Lung (tissue), 17 donors: ENCODE measurements at places on chromosomes 7 and 10. TPM values are rescaled to one million over a fixed set of nuclear protein-coding genes. Genes with fewer than 3 reads are reported as not detected.
A peak's percentile ranks its signal among the peaks of the same experiment; 100 is the strongest.

DNA sequence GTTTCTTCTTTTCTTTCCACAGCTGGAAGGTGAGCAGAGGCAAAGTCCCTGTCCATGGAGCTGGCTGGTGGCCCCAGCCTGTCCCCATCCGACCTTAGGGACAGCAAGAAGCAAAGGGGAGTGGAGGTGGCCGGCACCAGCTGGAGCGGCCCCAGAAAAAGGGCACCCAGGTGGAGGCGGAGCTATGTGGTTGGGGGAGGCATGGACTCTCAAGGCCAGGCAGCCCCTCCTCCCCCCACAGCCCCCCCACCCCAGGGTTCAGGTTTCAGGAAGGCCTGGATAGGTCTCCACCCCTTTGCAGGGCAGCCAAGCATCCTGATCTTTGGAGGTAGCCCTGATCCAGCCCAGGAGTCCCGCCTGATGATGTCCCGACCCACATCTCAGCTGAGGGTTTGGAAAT, at the start of gene SSC4D:
SSC4D (minus strand) TSS at position 161 of the 400 bp plus-strand sequence. CDS start 5,258 bp downstream, outside the sequence.
- DNase-seq, result peak; percentile 21

DNA sequence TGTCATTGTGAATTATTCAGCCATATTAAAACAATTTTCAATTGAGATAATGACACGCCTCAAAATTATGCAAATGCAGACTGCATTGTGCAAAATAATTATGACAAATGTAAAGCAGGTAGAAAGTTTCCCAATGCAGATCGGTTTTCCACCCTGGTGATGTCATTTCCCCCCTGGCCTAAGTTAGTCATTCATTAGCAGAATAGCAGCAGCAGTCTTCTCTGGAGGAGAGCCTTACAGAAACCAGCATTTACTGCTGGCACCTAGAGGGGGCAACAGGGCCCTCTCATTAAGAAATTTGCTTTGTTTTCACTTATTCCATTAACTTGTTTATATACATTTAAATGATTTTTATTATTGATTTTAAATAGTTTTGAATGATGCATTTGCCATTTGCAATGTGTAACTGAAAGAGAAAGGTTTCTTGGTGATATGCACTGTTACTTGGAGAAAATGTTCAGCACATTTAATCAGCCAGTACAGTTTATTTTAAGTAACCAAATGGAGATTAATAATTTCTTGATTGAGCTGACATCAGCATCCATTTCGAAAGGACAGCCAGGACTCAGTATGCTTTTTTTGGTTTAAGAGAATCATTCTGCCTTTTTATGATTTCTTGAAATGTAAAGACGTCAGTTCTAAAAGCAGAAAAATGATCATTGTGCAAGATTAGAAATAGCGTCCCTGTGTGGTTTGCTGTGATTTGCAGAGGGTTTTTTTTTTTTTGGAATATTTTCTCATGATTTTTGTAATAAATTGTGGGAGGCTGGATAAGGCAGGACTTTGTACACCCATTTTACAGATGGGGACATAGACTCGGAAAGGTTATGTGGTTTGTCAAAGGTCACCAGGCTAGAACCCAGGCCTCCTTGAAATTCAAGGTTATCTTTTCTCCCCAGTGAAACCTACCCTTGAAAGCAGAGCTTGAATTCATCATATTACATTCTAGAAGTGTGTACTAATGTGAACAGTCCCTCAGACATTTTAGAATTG, 3.5 kb downstream of the ARID5B start:
- DNase-seq, result peak; percentile 45

DNA sequence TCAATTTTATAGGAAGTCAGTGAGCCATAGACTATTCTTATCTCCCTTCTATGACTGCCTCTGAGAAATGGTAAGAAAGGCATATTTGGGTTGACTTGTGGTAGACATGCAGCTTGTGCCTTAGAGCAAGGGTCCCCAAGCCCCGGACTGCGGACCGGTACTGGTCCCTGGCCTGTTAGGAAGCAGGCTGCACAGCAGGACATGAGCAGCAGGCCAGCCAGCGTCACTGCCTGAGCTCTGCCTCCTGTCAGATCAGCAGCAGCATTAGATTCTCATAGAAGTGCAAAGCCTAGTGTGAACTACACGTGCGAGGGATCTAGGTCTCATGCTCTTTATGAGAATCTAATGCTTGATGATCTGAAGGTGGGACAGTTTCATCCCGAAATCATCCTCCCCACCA, 180.6 kb downstream of the SND1 start:
- DNase-seq, result no peak

DNA sequence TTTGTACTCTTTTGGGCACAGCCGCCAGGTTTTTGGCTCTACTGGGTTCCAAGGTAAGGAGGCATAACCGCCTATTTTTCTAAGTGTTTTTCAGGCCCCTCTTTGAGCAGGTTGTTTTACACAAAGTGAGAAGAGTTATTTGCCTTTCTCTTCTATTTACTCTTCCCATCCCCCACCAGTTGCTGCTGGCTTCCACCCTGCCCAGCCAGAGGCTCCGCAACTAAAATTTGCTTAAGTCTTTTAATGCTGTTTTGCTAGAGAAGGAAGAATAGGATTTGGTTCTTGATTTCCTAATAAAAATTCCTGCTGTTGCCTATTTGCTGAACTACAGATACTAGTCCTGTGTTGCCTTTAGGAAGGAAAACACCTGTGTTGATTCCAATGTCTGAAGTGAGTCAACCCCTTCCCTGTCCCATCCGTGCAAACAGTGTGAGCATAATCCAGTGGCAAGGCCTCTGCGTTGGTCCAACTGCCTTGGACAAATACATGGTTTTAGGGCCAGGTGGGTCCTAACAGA, 1.9 kb downstream of the PLA2G12B start:
- peak; percentile 46 for DNase-seq

The MMRN2 gene
- total RNA-seq, result 42.3 TPM

GRCh38 chr7:39313974-39314373, 252.2 kb upstream of the YAE1 start:
- no peak for DNase-seq

- no peak for DNase-seq
These were observed 86.9 kb upstream of the ZNF438 start for GRCh38 chr10:31118556-31118955.

The GTF2I gene
- total RNA-seq, result 224 TPM

- DNase-seq, result no peak
These were observed 50.1 kb downstream of the PRLHR start for GRCh38 chr10:118545381-118545780.

DNA sequence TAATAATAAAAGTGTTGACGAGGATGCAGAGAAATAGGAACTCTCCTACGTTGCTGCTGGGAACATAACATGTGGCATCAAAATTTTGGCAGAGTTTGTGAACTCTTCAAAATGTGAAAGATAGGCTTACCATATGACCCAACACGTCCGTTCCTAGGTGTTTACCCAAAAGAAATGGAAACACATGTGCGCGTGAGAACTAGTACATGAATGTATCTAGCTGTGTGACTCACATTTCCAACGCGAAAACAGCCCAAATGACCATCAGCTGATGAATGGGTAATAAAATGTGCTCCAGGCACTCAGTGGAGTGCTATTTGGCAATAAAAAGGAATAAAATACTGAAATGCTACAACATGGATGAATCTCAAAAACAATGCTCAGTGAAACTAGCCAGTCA, 10.4 kb upstream of the ELFN1 start:
- DNase-seq, result no peak

- no peak for DNase-seq
These were observed 1.6 kb upstream of the ANKRD2 start for GRCh38 chr10:97570789-97571471.

DNA sequence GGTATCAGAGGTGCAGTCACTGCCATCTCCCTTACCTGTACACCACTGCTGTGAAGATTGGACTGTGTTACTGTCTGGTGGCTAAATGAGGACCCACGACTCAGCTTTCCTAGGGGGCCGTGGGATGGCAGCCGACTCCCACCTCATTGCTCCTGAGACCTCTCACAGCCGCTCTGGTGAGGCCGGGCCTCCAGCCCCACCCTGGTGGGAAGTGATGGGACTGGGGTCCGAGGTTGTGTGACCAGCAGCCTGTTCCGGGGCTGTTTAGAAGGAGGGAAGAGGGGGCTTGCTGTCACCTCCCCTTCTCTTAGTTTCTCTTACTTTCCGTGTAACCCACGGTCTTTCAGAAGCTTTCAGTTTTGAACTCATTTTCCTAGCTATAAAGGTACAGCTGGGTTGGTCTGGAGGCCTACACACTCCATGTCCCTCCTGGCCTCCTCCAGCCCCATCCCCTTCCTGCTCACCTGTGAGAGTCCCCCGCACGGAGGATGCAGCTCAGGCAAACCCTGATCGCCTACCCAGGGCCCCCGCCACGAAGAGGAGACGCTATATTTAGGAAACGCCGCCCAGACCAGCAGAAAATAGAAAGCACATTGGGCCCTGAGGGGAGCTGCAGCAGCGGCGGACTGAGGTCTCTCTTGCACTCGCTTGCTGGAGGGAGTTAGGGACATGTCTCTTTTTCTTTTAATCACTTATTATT, 4.6 kb downstream of the EMX2 start:
- no peak for DNase-seq

DNA sequence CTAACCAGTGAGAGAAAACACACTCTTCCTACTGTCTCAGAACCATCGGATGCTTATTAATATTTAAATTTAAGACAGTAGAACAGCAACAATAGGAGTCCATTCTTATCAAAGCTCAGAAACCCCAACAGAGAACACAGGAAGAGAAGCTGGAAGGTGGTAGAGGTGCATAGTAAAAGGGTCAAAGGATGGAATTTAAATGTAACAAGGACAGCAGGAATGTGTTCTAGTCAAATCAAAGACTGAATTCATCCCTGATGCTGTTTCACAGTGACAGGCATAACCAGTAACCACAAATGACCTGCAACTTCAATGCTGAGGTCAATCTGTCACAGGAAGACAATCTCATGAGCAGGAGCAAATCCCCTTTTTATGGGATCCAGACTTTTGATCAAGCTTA, 1259.7 kb downstream of the XPNPEP1 start:
- DNase-seq, result no peak

The AKR1C4 gene
- total RNA-seq, result not detected

- peak; percentile 71 for DNase-seq
These were observed 90.9 kb downstream of the DLG5 start for GRCh38 chr10:77835669-77836086.

GRCh38 chr7:44131173-44132029, 8.1 kb upstream of the POLD2 start:
- no peak for DNase-seq

DNA sequence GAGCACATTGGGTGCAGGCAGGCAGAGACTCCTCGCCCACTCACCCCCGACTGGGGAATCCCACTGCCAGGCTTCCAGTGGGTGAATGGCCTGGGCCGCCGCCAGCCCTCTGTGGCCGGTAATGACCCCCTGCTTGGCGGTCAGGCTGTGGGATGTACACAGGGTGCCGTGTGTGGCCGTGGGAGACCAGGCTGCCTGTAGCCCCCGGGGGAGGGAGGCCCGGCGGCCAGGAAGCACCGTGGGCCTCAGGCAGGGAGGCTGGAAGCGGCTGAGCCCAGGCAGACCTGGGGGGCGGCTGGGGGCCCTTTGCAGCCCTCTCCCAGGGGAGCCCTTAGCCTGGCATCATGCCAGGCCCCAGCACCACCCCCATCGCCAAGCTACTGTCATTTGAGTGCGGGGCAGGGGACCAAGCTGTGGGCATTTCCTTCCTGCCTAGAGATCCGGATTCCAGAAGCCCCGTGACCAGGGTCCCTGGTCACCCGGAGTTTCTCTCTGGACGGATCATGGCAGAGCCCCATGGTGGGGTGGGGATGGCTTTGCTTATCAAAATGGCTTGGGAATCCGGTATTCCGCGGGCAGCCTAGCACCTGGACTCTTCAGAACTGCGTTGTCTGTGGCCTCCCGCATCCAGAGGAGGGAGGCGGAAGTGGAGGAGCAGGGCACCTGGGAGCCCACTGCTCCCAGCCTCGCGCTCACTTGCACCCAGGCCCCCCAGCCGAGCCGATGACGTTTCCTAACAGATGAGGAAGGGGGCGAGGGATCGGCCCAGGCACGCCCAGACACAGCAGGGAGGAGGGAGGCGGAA, 1.1 kb downstream of the TTYH3 start:
- DNase-seq, result peak; percentile 70

DNA sequence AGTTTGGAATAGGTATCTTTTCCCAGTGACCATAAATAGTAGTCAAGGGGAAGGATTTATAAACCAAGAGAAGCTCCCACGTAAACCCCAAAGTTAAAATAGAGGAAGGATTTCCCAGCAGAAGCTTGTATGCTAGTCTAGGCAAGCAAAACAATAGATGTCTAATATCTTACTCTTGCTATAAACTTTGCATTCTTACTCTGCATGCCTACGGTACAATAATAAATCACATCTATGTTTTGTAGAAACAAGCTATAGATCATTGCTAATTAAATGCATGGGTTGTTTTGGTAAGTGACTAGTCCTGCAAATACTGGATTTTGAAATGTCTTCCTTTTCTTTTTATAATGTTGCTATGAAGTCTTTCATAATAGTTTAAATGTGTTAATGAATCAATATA, 585.5 kb downstream of the INHBA start:
- no peak for DNase-seq

The MRC1 gene
- 161 TPM for total RNA-seq

- DNase-seq, result peak; percentile 65
These were observed 157.3 kb downstream of the TMEM178B start for GRCh38 chr7:141231018-141231792.

DNA sequence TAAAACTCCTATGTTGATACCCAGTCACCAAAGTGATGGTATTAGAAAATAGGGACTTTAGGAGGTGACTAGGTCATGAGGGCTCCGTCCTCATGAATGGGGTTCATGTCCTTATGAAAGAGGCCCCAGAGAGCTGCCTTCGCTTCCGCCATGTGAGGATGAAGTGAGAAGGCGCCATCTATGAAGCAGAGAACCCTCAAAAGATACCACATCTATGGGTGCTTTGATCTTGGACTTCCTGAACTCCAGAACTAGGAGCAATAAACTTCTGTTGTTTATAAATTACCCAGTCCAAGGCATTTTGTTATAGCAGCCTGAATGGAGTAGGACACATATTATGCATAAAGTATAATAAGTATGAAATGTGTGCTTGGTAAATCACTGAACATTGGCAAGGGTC, 8.1 kb upstream of the PDSS1 start:
- DNase-seq, result no peak

DNA sequence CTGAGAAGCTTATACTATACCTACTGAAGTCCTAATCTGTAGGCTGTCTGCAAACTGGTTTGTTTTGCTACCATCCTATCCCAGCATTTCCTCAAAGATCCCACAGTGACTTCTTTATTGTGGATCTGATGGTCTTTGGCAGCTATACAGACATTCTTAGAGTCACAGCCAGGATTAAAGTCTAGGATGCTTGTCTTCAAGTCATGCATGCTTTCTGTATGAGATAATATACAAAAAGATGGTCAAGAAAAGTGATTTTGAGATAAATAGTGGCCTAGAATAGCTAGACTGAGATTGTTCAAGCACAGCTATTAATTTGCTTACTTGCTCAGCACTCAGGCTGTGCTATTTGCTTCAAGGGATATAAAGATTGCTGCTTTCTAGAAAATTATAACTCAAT, 454.4 kb downstream of the AUTS2 start:
- peak; percentile 60 for DNase-seq
